ENCODE measurements at places on chromosomes 3 and 15.

DNA sequence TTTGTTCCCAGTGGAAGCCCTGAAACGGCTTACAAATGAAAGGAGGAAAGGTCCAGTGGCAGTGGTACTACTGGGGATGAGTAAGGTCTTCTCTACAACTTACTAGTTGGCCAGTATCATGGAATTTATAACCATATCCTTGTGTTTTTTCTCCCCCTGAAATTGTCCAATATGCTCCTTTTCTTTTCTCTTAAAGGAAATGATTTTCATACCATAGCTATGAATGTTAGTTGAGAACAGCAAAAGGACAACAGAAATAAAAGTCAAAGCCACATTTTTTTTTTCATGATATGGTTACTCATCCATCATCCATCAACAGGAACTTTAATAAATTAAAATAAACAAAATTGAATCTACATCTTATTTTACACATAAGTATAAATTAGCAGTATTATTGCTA, 450.4 kb downstream of the MFSD1 start:
- DNase-seq = no peak

DNA sequence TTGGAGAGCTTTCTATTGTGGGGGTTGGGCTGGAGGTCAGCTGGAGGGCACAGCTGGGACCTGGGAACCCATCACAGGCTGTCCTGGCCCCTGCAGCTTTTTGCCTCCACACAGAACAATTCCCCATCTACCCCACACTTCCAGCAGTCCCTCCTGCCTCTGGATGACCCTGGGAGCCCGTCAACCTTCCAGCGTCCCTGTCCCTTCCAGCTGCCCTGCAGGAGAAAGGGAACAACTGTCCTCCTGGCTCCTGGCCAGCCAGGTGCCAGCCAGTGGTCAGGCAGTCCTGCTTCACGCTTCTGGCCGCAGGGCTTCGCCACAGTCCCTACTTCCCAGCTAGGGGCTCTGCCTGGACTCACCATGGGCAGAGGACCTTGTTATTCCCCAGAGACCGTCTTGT, 27.2 kb downstream of the LINGO1 start:
- no peak for DNase-seq

- no peak for DNase-seq
These were observed 128.4 kb downstream of the RAP2B start for GRCh38 chr3:153290268-153291015.

- DNase-seq = no peak
These were observed 265.6 kb upstream of the UBE2E2 start for GRCh38 chr3:22937536-22937935.

DNA sequence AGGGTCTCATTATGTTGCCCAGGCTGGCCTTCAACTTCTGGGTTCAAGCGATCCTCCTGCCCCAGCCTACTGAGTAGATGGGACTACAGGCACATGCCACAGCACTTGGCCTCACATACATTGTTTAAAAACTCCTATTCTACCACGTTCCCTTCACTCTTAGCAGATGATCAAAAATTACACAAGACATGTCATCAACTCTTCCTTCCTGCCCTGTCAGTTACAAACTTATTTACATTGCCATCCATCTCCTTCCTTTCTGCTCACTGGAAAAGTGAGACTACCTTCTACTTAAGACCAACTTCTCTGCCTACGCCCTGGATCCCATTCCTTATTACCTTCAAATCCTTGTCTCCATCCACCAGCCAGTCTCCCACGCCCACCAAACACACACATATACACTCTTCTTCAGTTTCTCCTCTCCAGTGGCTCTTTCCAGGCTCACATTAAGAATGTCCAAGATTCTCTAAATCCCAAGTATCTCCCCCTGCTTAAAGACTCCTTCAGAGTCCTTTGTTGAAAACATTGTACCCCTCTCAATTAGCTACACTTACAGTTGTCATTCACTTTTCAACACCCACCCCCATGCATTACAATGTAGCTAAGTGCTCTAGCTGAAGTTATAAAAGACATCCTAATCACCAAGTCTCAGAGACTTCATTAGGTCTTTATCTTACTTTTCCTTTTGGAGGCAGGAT, 4.3 kb downstream of the PEAK1 start:
- no peak for DNase-seq

DNA sequence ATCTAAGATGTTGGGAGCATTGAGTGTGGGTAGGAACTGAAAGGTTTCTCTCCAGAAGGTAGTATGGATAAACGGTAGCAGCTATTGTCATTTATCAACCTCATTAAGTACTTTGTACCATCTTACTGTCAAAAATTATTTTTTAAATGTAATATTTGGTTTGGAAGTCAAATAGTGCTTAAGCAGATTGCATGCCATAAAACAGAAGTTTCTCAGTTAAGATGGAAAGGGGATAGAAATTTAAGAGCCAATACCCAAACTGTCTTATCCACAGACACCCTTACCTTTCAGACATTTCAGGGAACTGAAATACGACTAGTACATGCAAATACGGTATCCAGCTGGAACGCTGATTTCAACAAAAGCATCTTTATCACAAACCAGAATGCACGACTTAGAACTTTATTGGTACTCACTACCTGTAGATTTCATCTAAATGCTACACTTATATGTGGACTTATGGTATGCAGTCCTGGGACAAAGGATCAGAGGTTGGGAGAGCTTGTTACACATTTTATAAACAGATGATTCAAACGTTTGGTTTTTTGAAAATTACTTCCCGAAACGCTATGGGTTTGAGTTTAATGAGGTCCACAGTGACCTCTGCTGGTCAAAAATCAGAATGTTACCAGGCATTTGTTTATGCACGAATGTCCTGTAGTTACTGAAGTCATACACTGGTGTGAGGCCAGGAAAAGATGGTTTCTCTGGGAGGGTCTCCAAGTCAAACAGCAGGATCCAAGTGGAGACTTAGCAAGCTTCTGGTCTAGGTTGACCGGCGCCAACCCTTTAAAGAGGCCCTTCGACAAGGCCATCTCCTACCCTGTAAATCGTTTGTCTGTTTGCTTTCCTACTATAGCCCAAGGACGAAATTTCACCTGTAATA, 45.7 kb upstream of the DUT start:
- no peak for DNase-seq

DNA sequence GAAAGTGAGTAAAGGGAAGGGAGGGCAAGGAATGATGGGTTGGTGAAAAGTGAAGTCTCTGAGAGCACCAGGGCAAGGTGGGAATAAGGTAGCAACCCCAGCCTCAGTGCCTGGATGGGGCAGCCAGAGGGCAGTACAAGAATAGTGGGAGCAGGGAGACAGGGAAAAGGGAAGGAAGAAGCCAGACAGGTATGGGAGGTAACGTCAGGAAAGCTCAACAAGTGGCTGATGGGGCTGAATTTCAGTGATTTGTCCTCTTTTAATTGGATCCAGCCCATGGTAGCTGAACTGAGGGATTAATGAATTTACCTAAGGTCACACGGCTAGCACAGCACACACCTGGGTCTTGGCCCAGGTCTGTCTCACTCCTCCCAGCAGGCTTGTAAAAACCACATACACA, 12.6 kb downstream of the RORA start:
- DNase-seq = no peak

DNA sequence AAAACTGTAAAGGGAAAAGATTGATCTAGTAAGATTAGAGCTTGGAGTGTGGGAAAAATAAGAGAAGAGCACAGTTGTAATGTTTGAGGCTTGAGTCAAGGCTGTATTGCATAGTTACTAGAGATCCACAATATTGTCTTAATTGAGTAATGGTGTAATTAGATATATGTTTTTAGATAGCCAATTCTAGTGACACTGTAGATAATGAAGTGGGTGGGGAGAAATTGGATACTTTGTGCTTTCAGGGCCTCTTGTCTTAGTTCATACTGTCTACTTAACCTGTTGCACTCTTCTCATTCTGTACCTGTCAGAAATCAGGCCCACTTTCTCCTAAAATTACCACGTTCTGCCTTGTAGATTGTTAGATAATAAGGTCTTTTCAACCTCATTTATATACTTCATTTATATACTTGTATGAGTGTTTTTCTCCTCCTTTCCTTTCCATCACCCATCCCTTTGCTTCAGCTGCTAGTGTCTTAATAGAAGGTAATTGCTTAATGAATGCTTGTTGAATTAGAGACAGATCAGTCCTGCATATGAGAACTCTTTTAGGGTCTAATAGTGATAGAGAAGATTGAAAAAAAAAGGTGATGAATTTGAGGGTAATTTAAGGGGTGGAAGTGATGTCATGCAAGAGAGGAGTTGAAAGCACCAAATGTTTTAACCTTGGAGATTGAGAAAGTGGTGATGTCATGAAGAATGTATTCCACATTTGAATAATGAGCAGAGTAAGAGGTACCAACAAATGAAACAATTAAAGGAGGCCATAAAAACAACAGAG, 32.0 kb downstream of the PIK3CA start:
- no peak for DNase-seq

DNA sequence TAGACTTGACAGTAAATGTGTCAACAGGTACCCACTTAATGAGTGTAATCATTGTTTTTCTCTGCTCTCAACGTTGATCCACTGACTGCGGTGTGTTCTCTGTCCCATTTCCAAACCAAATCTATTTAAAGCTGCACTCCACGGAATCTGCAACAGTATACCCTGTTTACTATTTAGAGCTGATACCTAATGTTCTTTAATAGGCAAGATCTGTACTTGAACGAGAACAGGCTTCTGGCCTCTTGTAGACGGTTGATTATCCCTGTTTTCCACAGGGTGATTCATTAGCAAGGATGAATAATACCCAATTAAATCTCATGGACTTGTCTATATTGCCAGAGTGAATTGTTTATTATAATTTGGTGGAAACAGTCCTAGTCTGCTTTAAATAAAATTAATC, 189.9 kb downstream of the LPP start:
- no peak for DNase-seq

DNA sequence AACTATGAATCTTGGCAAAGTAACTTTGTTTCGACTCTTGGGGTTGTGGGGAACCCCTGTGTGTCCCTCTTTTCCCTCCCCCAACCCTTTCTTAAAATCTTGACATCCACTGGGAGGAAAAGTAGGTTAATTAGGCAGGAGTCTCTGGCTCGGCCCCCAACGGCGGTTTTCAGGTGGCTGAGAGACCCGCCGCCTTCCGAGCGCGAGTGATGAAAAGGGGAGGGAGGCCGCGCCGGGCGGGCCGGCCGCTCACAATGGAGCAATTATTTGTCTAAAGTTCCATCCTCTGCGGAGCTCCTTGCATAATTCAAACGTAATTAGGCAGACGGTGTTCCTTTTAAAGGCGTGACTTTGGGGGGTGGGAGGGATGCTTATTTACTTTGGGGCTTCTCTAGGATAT, 51.7 kb downstream of the ZIC4 start:
- no peak for DNase-seq

GRCh38 chr3:161069511-161070251, 35.5 kb downstream of the B3GALNT1 start:
- no peak for DNase-seq

DNA sequence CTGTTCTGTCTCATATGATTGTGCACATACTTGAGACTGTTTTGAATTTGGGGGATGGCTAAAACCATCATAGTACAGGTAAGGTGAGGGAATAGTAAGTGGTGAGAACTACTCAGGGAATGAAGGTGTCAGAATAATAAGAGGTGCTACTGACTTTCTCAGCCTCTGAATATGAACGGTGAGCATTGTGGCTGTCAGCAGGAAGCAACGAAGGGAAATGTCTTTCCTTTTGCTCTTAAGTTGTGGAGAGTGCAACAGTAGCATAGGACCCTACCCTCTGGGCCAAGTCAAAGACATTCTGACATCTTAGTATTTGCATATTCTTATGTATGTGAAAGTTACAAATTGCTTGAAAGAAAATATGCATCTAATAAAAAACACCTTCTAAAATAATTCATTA, 5.1 kb downstream of the CCR5 start:
- no peak for DNase-seq

GRCh38 chr3:132464066-132464465, 46.8 kb downstream of the DNAJC13 start:
- DNase-seq = no peak

DNA sequence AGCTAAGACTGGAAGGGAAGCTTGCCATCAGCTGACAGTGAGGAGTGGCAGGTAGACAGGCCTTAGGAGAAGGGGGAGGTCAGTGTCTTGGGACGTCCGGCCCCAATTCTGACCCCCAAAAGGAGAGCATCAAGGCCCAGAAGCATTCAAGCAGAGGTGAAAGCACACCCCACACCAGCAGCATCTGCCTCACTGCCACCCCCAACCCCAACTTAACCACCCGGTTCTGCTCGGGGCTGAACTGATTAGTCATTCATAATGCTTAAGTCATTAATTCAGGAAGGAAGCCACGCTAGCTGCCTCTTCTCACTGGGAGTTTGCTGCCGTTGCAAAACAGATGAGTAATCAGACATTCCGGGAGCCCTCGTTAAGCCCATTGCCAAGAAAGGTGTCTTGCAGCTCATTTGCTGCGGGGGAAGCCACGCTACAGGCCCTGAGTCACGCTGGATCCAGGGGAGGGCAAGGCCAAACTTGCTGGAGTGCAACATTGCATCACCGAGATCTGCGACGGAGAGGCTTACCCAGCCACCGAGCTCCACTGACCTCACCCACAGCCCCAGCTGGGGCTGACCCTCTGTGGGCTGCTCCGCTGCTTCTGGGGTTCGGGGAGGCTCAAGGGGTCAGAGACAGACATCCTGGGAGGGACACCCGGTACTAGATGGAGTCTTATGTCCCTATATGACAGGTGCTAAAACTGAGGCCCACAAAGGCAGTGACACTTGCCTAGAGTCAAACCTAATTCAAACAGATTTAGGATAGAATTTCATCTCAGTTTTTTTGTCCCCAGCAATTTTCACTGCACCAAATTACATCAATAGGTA, 46.4 kb upstream of the HES1 start:
- no peak for DNase-seq

GRCh38 chr15:69499521-69500211, 47.0 kb downstream of the RPLP1 start:
- DNase-seq = no peak

GRCh38 chr15:66252685-66253417, 699 bp downstream of the MEGF11 start:
- DNase-seq = peak; percentile 43

GRCh38 chr3:58528629-58529028, 8.4 kb downstream of the ACOX2 start:
- no peak for DNase-seq

GRCh38 chr15:87573534-87573933, 683.0 kb downstream of the NTRK3 start:
- DNase-seq = no peak
